ENCODE measurements at places on chromosomes 11 and 22.

DNA sequence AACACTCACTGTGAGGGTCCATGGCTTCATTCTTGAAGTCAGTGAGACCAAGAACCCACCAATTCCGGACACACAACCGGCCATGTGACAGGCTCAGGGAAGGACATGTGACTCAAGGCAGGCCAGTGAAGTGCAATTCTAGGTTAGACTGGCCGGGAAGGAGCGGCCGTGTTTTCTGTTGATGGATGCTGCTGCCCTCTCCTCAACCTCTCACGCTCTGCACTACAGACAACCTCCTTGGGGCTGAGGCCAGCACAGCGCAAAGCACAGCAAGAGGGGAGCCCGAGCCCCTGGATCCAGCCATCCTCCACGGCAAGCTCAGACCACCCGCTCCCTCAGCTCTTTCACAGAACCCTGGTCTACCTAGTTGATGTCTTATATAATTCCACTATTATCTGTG, 2.8 kb downstream of the NUDT8 start:
- DNase-seq: no peak

DNA sequence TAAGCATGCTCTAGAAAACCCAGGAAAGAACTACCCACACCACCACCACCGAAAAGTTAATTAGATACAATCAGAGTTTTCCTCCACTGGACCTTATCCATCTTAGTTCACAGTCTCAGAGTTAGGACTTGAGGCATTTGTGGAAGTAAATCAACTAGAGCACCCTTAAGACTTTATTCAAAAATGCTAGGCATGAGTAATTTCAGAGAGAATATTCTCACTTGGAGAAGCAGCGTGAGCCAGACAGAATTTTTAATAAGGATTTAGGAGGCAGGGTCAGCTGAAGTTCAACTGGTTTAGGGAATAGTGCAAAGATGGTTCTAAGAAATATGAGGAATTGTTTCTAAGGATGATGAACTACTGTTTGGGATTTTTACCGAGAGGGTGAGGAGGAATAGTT, 1.2 kb upstream of the OLFML1 start:
- DNase-seq: no peak

DNA sequence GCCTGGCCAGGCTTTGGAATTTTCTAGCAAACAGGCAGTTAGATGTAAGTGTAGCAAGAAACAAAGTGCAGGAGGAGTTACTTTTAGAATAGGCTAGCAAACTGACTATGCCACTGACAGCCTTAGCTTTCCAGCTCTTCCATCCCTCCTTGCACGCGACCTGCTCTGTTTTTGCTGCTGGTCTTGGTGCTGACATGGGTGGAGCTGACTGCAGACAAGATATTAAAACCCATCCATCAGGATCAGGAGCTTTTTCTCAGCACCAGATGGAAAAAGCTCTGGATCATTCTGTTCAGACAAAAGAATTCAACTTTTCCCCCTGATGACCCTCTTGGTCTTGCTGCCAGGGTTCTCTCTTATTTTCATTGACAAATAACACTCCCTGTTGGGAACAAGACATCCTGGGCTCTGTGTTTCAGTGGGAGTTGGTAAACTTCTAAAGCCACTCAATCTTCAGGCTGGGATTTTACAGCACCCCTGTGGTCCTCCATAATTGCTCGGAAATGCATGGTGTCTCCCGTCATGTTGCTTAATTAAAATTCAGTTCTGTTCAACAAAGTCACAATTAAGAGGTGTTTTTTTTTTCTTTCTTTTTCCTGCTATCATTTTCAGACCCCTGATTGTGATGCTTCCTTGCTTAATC, 240.0 kb upstream of the LARGE1 start:
- no peak for DNase-seq

DNA sequence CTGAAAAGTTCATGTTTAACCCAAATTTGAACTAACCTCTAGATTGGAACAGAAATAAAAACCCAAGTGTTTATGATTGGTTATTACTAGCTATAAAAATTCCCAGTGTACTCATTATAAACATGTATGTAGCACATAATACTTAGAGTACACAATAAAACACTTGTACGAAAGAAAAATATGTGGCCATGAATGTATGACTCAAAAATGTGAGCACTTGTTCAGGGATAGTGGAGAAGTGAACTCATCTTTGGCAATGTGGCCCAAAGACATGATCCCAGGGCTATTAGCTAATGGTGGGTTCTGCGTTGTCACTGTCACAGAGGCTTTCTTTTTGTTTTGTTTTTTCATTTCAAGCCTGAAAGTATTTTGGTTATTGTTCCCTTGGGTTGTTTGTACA, 72.0 kb downstream of the PPFIBP2 start:
- DNase-seq: no peak

DNA sequence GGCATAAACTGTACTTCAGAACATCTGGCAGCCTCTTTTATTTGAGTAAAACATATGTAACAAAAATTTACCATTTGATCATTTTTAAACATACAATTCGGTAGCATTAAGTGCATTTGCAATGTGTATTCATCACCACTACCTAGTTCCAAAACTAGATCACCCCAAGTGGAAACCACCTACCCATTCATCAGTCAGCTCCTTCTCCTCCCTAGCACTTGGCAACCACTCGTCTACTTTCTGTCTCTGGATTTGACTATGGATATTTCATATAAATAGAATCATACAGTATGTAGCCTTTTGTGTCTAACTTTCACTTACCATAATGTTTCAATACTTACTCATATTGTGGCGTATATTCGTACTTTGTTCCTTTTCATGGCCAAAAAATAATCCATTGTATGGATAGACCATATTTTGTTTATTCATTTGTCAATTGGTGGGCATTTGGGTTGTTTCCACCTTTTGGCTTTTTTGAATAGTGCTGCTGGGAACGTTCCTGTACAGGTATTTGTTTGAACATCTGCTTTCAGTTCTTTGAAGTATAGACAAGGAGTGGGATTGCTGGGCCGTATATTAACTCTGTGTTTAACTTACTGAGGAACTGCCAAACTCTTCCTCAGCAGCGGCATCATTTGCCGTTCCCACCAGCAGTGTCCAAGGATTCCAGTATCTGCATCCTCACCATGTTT, 27.2 kb upstream of the ADORA2A start:
- DNase-seq: no peak

- DNase-seq: no peak
These were observed 6.8 kb downstream of the OMP start for GRCh38 chr11:77109236-77110019.

DNA sequence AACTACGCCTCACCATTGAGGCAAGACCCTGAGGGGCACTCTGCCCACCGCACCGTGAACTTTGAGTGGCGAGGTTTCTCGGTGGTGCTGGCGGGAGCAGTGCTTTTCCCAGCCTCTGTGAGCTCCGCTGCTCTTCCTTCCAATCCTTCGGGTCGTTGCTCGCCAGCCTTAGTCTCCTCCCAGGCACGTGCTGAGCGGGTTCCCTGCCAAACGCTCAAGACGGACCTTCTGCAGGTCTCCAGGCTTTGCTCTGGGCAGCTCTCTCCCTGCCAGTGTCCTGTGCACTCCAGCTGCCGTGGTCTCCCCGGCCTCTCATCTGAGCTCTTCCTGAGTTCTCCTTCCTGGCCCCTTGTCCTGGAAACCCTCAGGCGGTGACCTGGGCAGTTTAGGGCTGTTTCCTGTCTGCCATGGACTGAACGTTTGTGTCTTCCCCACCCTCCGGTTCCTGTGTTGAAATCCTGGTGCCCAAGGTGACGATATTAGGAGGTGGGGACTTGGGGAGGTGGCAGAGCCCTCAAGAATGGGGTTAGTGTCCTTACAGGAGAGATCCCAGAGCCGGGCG, 11.2 kb upstream of the MUC6 start:
- no peak for DNase-seq

DNA sequence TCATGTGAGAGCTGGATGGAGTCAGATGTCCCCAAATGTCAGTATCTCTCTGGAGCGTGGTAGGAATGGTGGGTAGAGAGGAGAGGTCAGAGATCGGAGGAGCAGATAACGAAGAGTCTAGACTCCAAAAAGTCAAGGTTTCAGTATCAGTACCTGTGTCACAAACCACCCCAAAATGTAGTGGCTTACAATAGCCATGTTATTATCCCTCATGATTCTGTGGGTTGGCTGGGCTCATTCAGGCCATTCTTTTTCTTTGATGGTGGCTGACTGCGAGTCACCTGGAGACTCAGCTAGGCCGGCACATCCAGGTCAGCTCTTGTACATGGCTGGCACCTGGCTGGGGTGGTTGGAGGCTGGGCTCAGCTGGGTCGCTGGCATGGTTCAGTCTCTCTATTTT, 7.3 kb upstream of the SSTR3 start:
- no peak for DNase-seq

GRCh38 chr11:46120346-46121300, 631 bp downstream of the PHF21A start:
- DNase-seq: no peak

DNA sequence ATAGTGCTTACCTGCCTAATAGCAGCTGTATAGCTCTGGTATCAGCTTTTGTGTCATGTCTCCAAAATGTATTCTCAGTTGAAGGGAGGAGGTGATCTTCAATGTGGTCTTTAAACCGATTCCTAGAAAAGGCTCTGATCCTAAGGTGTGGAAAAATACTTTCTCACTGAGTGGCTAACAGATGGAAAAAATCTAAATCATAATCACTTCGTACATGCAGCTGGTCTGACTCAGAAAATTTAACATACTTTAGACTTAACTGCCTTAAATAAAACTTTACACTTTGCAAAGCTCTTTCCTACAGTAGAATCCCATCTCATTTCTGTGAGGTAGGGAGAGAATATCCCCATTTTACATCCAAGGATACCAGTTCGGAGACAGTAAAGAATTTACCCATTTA, 38.0 kb downstream of the C2CD3 start:
- no peak for DNase-seq

DNA sequence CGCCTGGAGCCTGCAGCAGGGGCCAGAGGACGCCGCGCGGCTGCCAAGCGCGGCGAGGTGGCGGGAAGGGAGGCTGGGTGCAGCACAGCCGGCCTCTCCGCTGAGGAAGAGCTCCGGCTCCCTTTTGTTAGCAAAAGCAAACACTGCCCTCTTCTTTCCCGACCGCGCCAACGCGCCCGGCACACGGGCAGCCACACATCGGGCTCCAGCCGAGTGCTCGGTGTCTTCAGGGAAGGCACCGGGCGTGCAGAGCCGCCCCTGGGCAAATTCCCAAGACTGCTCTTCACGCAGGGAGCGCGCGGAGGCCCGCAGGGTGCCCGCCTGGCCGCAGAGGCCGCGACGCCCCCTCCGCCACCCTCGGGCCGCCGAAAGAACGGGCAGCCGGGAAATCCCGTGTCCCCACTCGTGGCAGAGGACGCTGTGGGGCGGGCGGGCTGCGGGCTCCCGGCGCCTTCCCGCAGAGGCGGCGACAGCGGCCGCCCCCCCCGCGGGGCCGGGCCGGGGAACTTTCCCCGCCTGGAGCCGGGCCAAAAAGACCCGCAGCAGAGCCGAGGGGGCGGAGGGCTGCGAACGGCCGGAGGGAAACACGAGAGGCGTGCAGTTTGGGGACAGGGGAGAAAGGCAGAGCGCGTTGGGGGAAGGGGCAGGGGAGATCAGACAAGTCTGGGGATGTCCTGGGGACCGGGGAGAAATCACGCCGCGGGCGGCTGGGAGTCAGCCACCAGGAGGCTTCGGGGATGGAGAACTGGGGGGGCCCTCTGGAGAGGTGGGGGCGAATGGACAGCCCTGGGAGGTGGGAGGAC, 931 bp downstream of the CADM1 start:
- no peak for DNase-seq

GRCh38 chr11:3823303-3823702, 14.9 kb downstream of the PGAP2 start:
- no peak for DNase-seq

GRCh38 chr11:134231958-134232659, 7.6 kb downstream of the VPS26B start:
- DNase-seq: no peak

GRCh38 chr11:19345848-19346681, 105.3 kb upstream of the E2F8 start:
- DNase-seq: no peak

GRCh38 chr22:50703726-50704509, 31.3 kb downstream of the SHANK3 start:
- DNase-seq: no peak
